PC-3 (cell line): ENCODE measurements at places on chromosomes 3 and 15. TPM values are rescaled to one million over a fixed set of nuclear protein-coding genes. Genes with fewer than 3 reads are reported as not detected.
A peak's percentile ranks its signal among the peaks of the same experiment; 100 is the strongest.

GATA2 gene
- total RNA-seq, result 26.8 and 32.4 TPM in 2 replicates

ACOX2 gene
- 9.8 and 10.8 TPM in 2 replicates for total RNA-seq

ANP32A gene
- total RNA-seq, result 106 and 151 TPM in 2 replicates

MDFIC2 gene
- not detected in 2 replicates for total RNA-seq

CHRFAM7A gene
- 19.0 TPM in 1 of 2 replicates, not detected in the other for total RNA-seq

TMEM207 gene
- total RNA-seq, result not detected in 2 replicates

TMOD3 gene
- 35.5 and 43.9 TPM in 2 replicates for total RNA-seq

- H3K4me1 ChIP-seq, result peaks cover 7% of the 10 kb centered on the region
- no peak overlapping the region for H3K27ac ChIP-seq
- no peak for DNase-seq
Observed at GRCh38 chr3:195423818-195424217, 19.0 kb downstream of the ACAP2 start.

DNA sequence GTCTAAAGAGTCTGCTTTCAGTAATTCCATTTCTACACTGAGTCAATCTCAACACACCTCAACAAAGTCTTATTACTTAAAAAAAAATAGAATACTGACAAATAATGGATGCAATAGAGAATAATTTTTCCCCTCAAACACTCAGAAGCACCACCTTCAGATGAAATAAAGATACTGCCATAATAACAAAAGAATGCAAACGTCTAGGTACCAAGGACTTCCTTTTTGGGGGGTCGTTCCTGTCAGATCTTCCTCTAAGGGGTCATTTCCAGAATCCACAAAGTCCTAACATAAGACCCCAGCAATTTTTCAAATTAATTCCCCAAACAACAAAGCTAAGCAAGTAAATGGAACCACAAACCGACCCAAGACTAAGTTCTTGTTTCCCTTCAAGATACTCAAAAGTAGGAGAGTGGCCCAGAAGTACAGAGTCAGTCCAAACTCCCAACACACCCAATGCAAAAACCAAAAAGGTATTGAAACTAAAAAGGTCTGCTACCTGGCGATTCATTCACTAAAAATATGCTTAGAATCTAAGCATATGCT lies 1.3 kb downstream of the RYK start:
- H3K36me3 ChIP-seq, result no peaks in the 10 kb centered on the region
- H3K27me3 ChIP-seq, result no peaks in the 10 kb centered on the region
- DNase-seq, result no peak

- no peaks in the 10 kb centered on the region for H3K4me1 ChIP-seq
- no peaks in the 10 kb centered on the region for H3K36me3 ChIP-seq
- H3K4me3 ChIP-seq, result no peak overlapping the region
- DNase-seq, result no peak
Observed at GRCh38 chr15:78866803-78867202, 5.9 kb upstream of the MORF4L1 start.

DNA sequence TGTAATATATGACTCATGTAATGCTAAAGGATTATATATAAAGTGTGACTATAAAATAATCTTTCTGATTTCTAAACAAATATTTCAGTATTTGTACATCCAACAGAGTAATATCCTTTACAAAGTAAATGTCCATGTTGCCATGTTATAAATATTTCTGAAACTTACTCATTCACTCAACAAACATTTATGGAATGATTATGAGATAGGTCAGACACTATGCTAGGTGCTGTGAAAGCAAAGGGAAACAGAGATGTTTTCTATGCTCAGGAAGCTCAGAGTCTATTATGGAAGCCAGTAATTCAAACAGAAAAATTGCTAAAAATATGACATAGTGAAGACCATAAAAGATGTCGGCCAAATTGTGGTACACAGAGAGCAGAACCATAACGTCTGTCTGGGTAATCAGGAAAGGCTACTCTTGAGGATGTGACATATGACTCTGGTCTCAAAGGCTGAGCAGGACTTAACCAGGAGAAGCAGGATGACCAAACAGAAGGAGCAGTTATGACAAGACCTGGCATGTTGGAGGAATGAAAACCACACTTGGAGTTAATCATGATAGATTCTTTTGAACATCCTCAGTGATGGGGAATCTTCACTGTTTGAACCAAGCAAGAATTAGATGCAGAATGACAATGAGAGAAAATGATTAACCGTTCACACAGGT lies 39.0 kb upstream of the MYO5C start:
- H3K36me3 ChIP-seq, result no peaks in the 10 kb centered on the region
- peak overlapping the region; percentile 95 for H3K27ac ChIP-seq
- DNase-seq, result peak; percentile 85
- peaks cover 73% of the 10 kb centered on the region for H3K4me1 ChIP-seq
- H3K27me3 ChIP-seq, result no peaks in the 10 kb centered on the region

- no peaks in the 10 kb centered on the region for H3K27me3 ChIP-seq
- H3K4me1 ChIP-seq, result peaks cover 16% of the 10 kb centered on the region
- H3K27ac ChIP-seq, result peak overlapping the region; percentile 6
- DNase-seq, result peak; percentile 39
Observed at GRCh38 chr15:82810061-82810889, 847 bp downstream of the WHAMM start.

GRCh38 chr3:176755552-176755951 lies 441.7 kb downstream of the TBL1XR1 start:
- DNase-seq, result no peak
- 0 out of 2 replicates have a peak, but pooled peaks cover 3% of the 10 kb centered on the region for H3K27me3 ChIP-seq
- H3K4me1 ChIP-seq, result no peaks in the 10 kb centered on the region
- no peak overlapping the region for H3K4me3 ChIP-seq

DNA sequence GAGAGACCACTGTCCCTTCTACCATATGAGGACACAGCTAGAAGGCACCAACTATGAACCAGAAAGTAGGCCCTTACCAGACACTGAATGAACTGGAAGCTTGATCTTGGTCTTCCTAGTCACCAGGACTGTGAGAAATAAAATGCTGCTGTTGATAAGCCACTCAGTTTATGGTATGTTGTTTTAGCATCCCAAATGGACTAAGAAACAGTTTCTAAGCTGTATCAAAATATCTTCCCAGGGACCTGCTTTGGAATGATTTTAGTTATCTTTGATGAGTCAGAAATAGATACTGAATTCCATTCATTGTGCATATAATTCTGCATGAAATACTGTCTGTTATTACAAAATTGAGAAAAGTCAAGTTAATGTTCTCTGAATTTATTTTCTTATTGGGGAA lies 18.6 kb downstream of the WDR76 start:
- H3K36me3 ChIP-seq, result peaks cover 29% of the 10 kb centered on the region
- no peak overlapping the region for H3K27ac ChIP-seq
- H3K27me3 ChIP-seq, result no peaks in the 10 kb centered on the region
- no peak overlapping the region for H3K4me3 ChIP-seq
- H3K4me1 ChIP-seq, result no peaks in the 10 kb centered on the region

DNA sequence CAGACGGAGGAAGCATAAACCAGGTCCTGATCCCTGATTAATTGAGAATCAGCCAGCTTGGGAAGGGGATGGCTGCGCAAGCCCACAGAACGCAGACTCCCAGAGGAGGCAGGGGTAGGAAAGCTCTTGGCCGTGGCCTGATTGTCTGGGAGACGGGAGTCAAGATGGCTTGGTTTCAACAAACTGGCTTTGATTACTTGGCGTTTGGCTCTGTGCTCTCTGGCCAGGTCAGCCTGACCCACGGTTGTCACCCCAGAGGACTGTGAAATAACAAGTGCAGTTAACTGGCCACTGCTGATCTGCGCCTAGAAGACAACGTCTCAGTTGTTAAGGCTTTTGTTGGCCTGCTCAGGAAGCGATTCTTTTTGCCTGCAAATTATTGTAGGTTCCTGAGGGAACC lies 387.0 kb upstream of the PROK2 start:
- no peak overlapping the region for H3K4me3 ChIP-seq
- no peak for DNase-seq
- no peaks in the 10 kb centered on the region for H3K36me3 ChIP-seq

- peaks cover 9% of the 10 kb centered on the region for H3K4me1 ChIP-seq
- no peak for DNase-seq
- no peak overlapping the region for H3K27ac ChIP-seq
- H3K27me3 ChIP-seq, result no peaks in the 10 kb centered on the region
- H3K4me3 ChIP-seq, result no peak overlapping the region
- no peaks in the 10 kb centered on the region for H3K36me3 ChIP-seq
Observed at GRCh38 chr15:57327985-57328471, 48.3 kb upstream of the CGNL1 start.

DNA sequence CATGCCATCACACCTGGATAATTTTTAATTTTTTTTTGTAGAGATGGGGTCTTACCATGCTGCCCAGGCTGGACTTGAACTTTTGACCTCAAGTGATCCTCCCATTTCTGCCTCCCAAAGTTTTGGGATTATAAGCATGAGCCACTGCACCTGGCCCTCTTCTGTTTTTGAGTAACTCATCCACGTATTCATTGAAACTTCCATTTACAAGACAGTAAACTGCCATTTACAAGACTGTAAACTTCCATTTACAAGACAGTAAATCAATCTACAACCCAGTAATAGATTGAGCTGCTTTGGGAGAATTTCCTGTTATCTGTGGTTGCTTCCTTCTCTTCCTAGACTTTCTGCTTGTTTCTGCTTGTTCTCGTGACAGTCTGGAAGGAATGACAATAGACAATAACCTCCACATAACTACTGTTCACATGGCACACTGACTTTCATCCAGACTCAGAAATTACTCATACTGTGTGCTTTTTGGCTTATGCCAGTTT lies 114.7 kb upstream of the CCNL1 start:
- H3K4me3 ChIP-seq, result no peak overlapping the region
- peak; percentile 83 for DNase-seq
- H3K36me3 ChIP-seq, result no peaks in the 10 kb centered on the region
- H3K4me1 ChIP-seq, result peaks cover 10% of the 10 kb centered on the region
- no peaks in the 10 kb centered on the region for H3K27me3 ChIP-seq

- H3K27ac ChIP-seq, result no peak overlapping the region
- peak; percentile 41 for DNase-seq
- no peaks in the 10 kb centered on the region for H3K27me3 ChIP-seq
- H3K4me3 ChIP-seq, result no peak overlapping the region
- no peaks in the 10 kb centered on the region for H3K36me3 ChIP-seq
Observed at GRCh38 chr15:74340150-74340549, 27.3 kb downstream of the CYP11A1 start.

DNA sequence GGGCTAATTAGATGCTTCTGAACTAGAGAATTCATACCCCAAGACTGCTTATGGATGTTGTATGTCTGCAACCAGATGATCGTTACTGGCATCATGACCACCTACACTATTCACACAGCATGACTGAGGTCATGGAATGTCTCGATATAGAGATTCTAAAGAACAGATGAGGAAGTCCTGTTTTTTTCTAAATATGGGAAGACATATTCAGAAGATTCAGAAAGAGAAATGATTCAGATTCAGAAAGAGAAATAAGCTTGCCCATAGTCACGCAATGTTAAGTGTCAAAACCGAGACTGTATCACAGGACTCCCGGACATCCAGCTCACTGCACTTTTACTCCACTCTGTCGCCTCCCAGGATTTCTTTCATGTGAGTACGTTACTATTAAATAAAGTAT lies 136.2 kb downstream of the TPRG1 start:
- no peak overlapping the region for H3K27ac ChIP-seq
- H3K36me3 ChIP-seq, result no peaks in the 10 kb centered on the region
- no peaks in the 10 kb centered on the region for H3K27me3 ChIP-seq

DNA sequence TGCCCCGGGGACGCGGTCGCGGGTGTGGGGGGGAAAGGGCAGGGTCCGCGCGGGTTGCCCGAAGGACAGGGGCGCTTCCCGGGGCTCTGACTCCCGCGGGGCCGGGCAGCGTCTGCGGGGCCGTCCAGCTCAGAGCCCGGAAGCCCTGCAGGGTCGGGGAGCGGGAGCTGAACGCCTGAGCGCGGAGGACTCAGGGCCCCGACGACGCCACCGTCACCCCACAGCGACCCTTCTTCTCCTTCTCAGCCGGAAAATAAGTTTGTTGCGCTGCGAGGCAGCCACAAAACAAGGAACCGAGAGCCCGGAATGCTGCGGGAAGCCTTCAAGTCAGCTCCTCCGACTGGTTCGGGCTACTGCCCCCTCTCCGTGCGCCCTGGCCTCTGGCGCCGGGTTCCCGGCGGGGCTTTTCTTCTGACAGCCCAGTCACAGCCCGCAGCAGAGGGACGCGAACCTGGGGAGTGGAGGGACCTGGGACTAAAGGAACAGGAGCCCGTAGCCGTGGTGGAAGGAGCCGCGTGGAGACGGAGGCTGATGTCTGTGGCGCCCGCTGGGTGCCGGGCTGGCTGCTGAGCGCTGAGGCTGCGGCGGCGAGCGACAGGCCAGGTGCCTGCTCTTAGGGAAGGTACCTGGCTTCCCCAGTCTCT lies 484 bp downstream of the CNTN4 start:
- DNase-seq, result no peak
- no peak overlapping the region for H3K4me3 ChIP-seq
- H3K27ac ChIP-seq, result no peak overlapping the region
- no peaks in the 10 kb centered on the region for H3K4me1 ChIP-seq

- no peak for DNase-seq
- H3K4me1 ChIP-seq, result no peaks in the 10 kb centered on the region
- no peaks in the 10 kb centered on the region for H3K27me3 ChIP-seq
- no peaks in the 10 kb centered on the region for H3K36me3 ChIP-seq
Observed at GRCh38 chr3:111519178-111519855, 22.7 kb upstream of the CD96 start.

- H3K4me1 ChIP-seq, result no peaks in the 10 kb centered on the region
- peaks cover 6% of the 10 kb centered on the region for H3K27me3 ChIP-seq
- H3K36me3 ChIP-seq, result no peaks in the 10 kb centered on the region
- H3K4me3 ChIP-seq, result peak overlapping the region; percentile 49; the same call in 1 of the 2 replicates
- no peak for DNase-seq
Observed at GRCh38 chr15:82647835-82648256, 683 bp upstream of the CPEB1 start.

- no peaks in the 10 kb centered on the region for H3K36me3 ChIP-seq
- no peak for DNase-seq
- H3K27me3 ChIP-seq, result no peaks in the 10 kb centered on the region
- peaks cover 36% of the 10 kb centered on the region for H3K4me1 ChIP-seq
- peak overlapping the region; percentile 84 for H3K4me3 ChIP-seq
Observed at GRCh38 chr3:33798113-33798417, 365 bp upstream of the PDCD6IP start.

GRCh38 chr15:96354731-96355567 lies 24.4 kb downstream of the NR2F2 start:
- H3K27me3 ChIP-seq, result no peaks in the 10 kb centered on the region
- H3K4me1 ChIP-seq, result peaks cover 6% of the 10 kb centered on the region
- H3K27ac ChIP-seq, result no peak overlapping the region
- H3K4me3 ChIP-seq, result peak overlapping the region; percentile 73

- no peaks in the 10 kb centered on the region for H3K36me3 ChIP-seq
- no peaks in the 10 kb centered on the region for H3K4me1 ChIP-seq
- H3K27me3 ChIP-seq, result no peaks in the 10 kb centered on the region
Observed at GRCh38 chr15:38758043-38758442, 193.4 kb upstream of the RASGRP1 start.

DNA sequence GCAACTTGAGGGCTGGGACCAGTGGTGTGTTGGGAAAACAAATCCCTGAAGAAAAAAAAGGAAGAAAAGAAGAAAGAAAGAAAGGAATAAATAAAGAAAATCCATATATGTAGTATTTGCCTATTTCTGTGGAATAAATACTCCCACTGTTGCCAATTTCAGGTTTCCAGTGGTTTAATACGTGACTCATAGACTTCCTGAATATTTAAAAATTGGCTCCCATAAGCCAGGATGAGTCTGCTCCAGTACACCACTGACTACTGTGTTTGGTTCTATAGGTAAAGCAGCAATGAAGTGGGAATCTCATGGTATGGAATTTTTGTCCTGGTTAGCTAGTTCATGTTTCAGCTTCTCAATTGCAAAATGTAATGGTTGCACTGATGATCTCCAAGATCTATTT lies 31.6 kb downstream of the PYDC2 start:
- H3K27me3 ChIP-seq, result peaks cover 8% of the 10 kb centered on the region; the same call in 1 of the 2 replicates
- peak; percentile 68 for DNase-seq
- no peaks in the 10 kb centered on the region for H3K4me1 ChIP-seq
- H3K27ac ChIP-seq, result no peak overlapping the region
